Caco-2 (cell line): ENCODE measurements at places on chromosomes 16 and 17. TPM values are rescaled to one million over a fixed set of nuclear protein-coding genes. Genes with fewer than 3 reads are reported as not detected.

- DNase-seq = no peak
Observed at GRCh38 chr17:59649886-59650285, 30.2 kb downstream of the CLTC start.

DNA sequence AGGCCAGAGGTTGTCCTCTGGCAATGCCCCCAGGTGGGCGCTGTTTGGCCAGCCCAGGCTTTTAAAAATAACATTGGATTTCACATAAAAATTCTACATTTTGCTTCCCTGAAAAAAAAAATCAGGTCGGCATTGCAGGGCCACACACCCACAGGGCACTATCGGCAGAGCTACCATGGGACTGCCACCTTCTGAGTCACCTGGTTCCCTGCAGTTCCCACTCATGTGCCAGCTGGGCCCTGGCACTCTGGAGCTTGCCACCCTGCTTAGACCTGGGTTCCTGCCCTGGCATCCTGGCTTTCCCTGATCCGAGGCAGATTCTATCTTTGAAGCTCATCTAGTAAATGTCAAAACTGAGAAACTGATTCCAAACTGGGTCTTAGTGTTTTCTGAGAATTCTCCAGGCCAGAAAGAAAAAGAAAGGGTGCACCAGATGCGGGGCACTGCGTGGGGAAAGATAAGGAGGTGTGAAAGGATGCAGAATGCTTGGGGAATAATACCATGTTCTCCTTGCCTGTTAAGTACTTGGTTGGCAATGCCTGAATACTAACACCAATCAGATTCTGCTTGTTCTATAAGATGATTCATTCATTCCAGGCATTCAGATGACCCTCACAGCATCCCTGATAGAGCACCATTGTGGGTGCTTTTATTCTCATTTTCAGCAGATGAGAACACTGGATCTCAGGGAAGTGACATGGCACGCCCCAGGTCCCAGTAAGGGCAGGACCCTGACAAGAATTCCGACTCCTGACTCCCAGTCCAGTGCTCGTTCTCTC lies 51.8 kb downstream of the RAI1 start:
- DNase-seq = no peak

The LGALS9 gene
- total RNA-seq = 2.8 and 3.0 TPM in 2 replicates

DNA sequence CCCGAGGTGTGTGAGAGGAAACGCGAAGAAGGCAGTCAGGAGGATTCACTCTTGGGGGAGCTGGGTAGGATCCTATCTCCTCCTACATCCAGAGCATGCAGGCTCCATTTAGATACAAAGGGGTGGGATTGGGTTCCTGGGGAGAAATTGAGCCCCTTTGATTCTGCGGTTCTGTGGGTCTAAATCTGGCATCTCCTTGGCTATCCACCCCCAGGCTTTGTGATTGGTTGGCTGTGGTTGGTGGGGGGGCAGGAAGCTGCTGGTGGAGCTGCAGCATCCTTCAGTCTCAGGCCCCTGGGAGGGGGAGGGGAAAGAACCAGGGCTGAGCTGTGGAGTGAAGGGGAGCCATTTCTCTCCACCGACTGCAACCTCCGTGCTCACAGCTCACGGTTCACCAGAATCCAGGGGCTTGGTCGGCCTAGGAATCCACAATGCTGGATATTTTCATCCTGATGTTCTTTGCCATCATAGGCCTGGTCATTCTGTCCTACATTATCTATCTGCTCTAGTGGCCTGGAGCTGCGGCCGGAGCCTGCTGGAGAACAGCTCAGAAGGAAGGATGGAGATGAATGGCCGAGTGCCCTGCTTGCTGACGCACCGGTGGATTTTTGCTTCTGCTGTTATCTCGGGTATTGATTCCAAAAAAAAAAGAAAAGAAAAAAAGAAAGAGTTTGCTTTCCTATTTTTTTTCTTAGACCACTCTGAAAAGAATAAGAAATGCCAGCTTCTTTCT lies at the start of gene LASP1NB:
Gene LASP1NB, plus strand, starts transcription at position 352 of the 733 bp plus-strand sequence.
- DNase-seq = no peak

The NGFR gene
- total RNA-seq = 1.6 and 1.7 TPM in 2 replicates

The SDR42E1 gene
- total RNA-seq = 5.3 and 7.5 TPM in 2 replicates

DNA sequence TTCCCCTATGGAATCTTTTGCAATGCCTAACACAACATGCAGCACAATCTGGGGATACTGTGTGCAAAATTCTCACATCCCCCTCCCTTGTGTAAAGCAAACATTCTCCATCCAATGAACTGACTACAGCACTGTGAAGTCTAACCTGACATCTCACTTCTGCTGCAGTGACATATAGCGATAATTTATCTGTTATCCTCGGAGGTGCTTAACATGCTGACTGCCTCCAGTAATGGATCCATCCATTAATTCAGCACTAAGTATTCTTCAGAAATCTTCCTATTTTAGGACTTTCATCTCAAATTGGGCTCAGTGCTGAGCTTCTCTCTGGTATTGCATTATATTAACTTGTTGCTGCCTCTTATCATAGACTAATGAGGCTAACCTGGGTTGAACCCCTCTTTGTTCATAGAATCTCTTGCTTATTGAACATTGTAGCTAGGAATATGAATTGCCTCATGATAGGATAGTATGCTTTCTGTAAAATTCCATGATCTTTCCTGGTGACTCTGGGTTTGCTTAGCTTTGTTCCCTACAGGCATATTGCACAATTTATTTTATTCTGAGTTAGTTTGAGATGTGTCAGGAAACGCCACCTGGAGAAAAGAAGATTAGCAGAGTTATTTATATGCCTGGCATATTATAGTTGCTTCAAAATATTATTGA lies 187.9 kb downstream of the CNTNAP4 start:
- no peak for DNase-seq

The TOM1L2 gene
- 35.5 and 43.3 TPM in 2 replicates for total RNA-seq
